ENCODE measurements at places on chromosomes 6 and 20. TPM values are rescaled to one million over a fixed set of nuclear protein-coding genes. Genes with fewer than 3 reads are reported as not detected.
A peak's percentile ranks its signal among the peaks of the same experiment; 100 is the strongest.

GRCh38 chr6:3230256-3230882 is 2.9 kb upstream of the TUBB2B start:
- peak overlapping the region; percentile 97 for H3K27ac ChIP-seq
- peaks cover 11% of the 10 kb centered on the region for H3K4me1 ChIP-seq
- no peaks in the 10 kb centered on the region for H3K36me3 ChIP-seq
- peak overlapping the region; percentile 86 for H3K4me3 ChIP-seq
- no peak for DNase-seq

GRCh38 chr6:168061269-168062210 is 17.5 kb downstream of the FRMD1 start:
- DNase-seq, result no peak
- no peaks in the 10 kb centered on the region for H3K36me3 ChIP-seq
- H3K27me3 ChIP-seq, result no peaks in the 10 kb centered on the region
- peaks cover 7% of the 10 kb centered on the region for H3K4me1 ChIP-seq
- H3K27ac ChIP-seq, result no peak overlapping the region

The ZNF318 gene
- polyA plus RNA-seq, result 7.8 TPM

GRCh38 chr6:30035784-30036183 is 25.3 kb upstream of the POLR1H start:
- no peak overlapping the region for H3K27ac ChIP-seq
- no peak for DNase-seq
- no peaks in the 10 kb centered on the region for H3K4me1 ChIP-seq
- H3K36me3 ChIP-seq, result no peaks in the 10 kb centered on the region

- no peaks in the 10 kb centered on the region for H3K4me1 ChIP-seq
- no peak overlapping the region for H3K27ac ChIP-seq
- H3K27me3 ChIP-seq, result peaks cover 16% of the 10 kb centered on the region
- H3K4me3 ChIP-seq, result no peak overlapping the region
- DNase-seq, result no peak
Measured at GRCh38 chr6:126945150-126945685, 173.3 kb upstream of the RSPO3 start.

- H3K27me3 ChIP-seq, result no peaks in the 10 kb centered on the region
- H3K4me3 ChIP-seq, result no peak overlapping the region
- no peaks in the 10 kb centered on the region for H3K4me1 ChIP-seq
- no peak for DNase-seq
Measured at GRCh38 chr20:10125757-10126156, 91.0 kb downstream of the ANKEF1 start.

- no peaks in the 10 kb centered on the region for H3K4me1 ChIP-seq
- no peak for DNase-seq
- no peak overlapping the region for H3K27ac ChIP-seq
- H3K27me3 ChIP-seq, result no peaks in the 10 kb centered on the region
Measured at GRCh38 chr6:163250116-163250515, 164.4 kb upstream of the QKI start.

The SYTL3 gene
- polyA plus RNA-seq, result 2.0 TPM

DNA sequence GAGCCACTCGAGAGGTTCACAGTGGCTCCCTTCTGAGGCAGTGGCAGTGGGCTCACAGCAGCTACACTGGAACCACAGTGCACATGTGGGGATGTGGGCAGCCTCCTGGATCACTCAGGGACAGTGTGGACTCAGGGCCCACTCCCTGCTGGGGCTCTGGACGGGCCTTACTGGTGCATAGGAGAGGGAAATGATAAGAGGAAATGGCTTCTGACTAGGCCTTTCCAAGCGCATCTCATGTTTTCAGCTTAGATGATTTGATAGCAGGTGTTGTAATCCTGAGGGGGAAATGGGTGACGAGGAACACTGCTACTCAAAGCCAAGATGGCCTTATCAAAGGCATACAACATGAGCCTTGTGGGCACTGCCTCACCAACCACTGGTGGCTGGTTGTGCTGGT is 44.0 kb downstream of the PANK2 start:
- peaks cover 29% of the 10 kb centered on the region for H3K36me3 ChIP-seq
- no peak for DNase-seq
- H3K4me3 ChIP-seq, result no peak overlapping the region
- H3K4me1 ChIP-seq, result peaks cover 13% of the 10 kb centered on the region
- no peak overlapping the region for H3K27ac ChIP-seq

DNA sequence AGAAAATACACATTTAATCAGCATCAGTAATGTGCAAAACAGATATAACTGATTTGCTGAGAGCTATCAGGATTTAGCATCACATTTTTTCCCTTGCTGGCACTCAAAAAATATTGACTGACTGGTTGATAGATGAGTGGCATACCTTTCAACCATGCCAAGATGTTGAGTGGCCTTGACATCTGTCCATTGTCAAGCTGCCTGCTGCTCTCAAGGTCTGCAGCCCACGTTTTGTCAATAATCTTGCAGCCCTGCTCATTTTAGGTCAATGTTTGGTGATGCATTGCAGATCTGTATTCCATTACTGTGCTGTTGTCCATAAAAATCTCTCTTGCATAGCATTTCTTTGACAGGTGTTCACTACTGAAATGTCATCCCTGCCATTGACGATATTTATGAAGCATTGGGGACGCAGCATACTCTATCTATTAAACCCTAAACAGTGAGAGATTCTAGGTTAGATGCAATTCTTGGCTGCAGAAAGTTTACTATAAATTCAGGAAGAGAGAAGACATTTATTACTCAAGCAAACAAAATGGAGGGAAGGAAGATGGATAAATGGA is 111.6 kb downstream of the BFSP1 start:
- no peaks in the 10 kb centered on the region for H3K27me3 ChIP-seq
- no peaks in the 10 kb centered on the region for H3K4me1 ChIP-seq
- no peaks in the 10 kb centered on the region for H3K36me3 ChIP-seq

The TAGAP gene
- polyA plus RNA-seq, result not detected

- peaks cover 3% of the 10 kb centered on the region for H3K36me3 ChIP-seq
- H3K4me1 ChIP-seq, result no peaks in the 10 kb centered on the region
- DNase-seq, result no peak
- H3K27me3 ChIP-seq, result no peaks in the 10 kb centered on the region
- H3K27ac ChIP-seq, result no peak overlapping the region
- H3K4me3 ChIP-seq, result no peak overlapping the region
Measured at GRCh38 chr6:42627044-42627443, 63.2 kb downstream of the UBR2 start.

All from SK-N-SH (cell line).